NCI-H1436 (cell line): ENCODE measurements at places on chromosomes 7 and 10.

DNA sequence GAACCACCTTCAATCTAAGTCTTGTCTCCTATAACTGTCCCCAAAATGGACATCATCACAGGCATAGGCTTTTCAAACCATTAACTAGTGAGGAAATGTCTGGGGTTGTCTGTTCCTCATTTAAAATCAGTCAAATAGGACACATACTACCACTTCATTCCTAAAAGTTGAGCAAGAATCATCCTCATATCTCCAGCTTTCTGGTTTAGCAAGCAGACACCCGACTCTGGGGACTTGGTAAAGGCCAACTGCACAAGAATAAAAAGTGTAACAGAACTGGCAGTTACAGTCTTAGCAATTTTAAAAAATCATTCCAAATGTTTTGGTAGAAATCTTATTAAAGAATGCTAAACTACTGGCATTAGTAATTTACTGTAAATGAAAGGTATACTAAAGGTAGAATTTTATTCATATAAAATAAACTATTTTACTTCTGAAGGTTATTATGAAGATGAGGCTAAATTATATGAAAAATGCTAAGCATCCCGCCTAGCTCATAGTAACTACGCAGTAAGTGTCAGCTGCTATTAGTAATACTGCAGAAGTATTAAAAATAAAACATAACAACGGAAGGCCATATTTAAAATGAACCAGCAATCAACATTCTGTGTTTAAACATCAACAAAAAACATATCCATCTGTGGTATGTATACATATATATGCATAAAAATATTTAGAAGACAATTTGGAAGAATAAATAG is 60.8 kb downstream of the ZNF438 start:
- no peak for DNase-seq

- DNase-seq = no peak
Measured at GRCh38 chr7:131879424-131879823, 323.0 kb upstream of the PODXL start.

DNA sequence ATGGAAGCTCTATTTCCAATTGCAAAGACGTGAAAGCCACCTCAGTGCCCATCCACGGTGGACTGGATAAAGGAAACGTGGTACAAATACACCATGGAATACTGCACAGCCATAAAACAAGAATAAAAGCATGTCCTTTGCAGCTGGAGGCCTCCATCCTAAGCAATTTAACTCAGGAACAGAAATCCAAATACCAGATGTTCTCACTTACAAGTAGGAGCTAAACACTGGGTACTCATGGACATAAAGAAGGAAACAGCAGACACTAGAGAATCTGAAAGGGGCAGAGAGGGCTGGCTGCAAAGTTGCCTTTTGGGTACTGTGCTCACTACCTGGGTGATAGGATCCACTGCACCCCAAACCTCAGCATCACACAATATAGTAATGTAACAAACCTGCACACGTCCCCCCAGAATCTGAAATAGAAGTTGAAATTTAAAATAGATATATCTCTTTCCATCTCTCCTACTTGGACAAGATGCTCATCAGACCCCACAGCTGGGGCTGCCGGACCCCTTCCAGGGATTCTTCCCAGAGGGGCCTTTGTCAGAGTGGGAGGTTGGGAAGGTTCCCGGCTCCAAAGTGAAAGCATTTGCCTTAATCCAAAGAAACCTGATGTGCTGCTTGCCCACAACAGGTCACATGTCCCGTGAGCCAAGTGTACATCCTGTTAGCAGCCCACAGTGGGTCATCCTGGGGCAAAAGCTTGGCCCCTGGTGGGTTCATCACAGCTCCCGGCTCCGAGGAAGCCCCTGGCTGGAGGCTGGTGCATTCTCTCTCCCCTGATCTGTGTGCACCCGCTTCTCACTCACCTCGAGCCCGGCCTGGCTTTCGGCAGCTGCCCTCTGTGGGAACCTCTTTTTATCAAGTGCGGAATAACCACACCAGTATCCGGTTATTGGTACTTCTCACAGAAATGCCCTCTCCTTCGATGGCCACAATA is 172.3 kb upstream of the PPP2R2D start:
- DNase-seq = no peak

GRCh38 chr7:2616387-2617324 is 15.1 kb upstream of the TTYH3 start:
- DNase-seq = no peak

DNA sequence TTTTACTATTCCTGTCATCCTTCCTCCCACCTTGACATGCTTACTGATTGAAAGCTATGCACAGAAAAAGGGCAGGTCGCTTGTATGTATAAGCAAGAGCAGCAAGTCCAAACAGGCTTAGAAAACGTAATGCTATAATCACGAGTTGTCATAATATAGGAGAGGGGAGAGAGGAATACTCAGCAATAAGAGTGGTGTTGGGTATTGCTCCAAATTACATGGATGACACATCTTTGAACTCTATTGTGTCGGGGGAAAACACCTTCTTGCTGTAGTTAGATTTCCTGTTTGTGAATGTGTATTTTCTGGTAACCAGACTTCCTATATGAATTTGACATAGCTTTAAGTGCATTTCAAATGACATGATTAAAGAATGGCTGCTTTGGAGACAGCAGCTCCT is 7.5 kb downstream of the MET start:
- DNase-seq = no peak

DNA sequence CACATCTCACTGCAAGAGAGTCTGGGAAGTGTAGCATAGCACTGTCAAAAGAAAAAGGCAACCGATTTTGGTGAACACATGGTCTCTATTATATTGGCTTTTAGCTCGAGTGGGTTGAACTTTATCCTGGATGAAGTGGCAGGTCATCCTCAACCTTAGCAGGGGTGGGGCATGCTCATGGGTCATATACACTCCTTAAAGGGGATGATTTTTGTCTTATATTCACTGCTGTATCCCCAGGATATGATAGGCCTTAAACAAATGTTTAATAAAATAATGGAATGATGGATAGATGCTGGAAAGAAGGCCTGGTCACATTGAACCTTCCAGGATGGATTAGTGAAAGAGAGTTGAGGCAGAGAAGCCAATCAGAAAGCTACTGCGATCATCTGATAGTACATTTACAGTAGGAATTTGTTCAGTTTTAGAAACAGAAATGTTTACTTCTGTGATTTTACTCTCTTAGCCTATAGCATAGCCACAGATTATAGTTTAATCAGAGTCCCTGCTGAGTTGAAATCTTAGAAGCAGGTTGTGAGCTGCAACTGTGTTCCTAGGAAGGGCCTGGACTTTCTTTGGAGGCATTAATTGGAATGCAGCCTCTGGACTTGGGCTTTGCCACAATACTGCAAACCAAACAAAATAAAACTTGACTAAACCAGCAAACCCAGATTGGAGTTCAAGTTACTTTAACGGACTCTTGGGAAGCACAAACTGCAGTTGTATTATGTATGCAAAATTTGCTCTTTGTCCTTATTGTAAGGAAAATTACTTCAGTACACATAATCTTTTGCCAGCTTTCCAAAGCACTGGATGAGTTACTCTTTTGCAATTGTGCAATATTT is 138.3 kb downstream of the BMPER start:
- DNase-seq = no peak

DNA sequence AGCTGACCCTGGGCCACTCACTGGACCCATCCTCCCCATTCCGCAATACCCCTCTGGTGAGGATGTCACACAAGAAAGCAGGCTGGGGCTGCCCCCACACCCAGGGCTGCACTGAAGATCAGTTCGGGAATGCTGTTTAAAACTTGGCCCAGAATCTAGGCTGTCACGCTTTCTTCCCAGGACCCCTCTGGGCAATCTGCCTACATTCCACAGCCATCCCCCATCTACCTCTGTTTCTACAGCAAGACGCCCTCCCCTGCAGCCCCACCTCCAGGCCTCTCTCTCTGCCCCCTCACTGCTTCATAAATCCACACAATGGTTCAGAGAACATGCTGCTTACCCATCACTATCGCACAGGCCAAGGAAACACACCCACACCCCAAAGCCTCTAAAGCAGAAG is 36.1 kb downstream of the XPNPEP1 start:
- no peak for DNase-seq
